ENCODE measurements at places on chromosomes 6 and 20.

GRCh38 chr6:157668009-157668401 lies 155.0 kb upstream of the SNX9 start:
- H3K27me3 ChIP-seq, result peaks cover 5% of the 10 kb centered on the region
- H3K4me3 ChIP-seq, result no peak overlapping the region
- peaks cover 13% of the 10 kb centered on the region for H3K4me1 ChIP-seq
- no peak for DNase-seq
- no peak overlapping the region for H3K27ac ChIP-seq

GRCh38 chr6:139398658-139399057 lies 24.2 kb upstream of the CITED2 start:
- no peaks in the 10 kb centered on the region for H3K27me3 ChIP-seq
- no peak for DNase-seq
- H3K4me3 ChIP-seq, result no peak overlapping the region
- H3K36me3 ChIP-seq, result no peaks in the 10 kb centered on the region

- no peaks in the 10 kb centered on the region for H3K27me3 ChIP-seq
- no peak overlapping the region for H3K4me3 ChIP-seq
- no peak for DNase-seq
- peaks cover 26% of the 10 kb centered on the region for H3K36me3 ChIP-seq
- no peak overlapping the region for H3K27ac ChIP-seq
- H3K4me1 ChIP-seq, result no peaks in the 10 kb centered on the region
Observed at GRCh38 chr6:135291288-135292076, 110.4 kb downstream of the MYB start.

DNA sequence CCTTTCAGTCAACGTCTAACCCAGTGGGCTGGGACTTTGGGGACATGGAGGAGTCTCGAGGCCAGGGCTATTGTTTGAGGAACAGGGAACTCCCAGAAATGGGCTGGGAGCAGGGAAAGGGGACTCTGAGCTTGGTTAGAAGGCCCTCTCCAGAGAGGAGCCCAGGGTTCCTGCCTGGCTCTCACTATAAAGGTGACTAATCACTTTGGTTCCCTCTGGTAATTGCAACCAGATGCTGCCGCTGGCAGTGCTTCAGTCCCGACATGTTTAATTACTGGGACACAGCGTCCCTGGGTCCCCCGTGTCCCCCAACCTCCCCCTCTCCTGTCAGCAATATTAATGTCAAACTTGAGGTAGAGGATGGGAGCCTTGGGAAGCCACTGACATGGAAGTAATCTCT lies 5.0 kb upstream of the GDF5 start:
- H3K27ac ChIP-seq, result no peak overlapping the region
- no peak for DNase-seq
- no peak overlapping the region for H3K4me3 ChIP-seq
- H3K36me3 ChIP-seq, result no peaks in the 10 kb centered on the region
- peaks cover 24% of the 10 kb centered on the region for H3K4me1 ChIP-seq

DNA sequence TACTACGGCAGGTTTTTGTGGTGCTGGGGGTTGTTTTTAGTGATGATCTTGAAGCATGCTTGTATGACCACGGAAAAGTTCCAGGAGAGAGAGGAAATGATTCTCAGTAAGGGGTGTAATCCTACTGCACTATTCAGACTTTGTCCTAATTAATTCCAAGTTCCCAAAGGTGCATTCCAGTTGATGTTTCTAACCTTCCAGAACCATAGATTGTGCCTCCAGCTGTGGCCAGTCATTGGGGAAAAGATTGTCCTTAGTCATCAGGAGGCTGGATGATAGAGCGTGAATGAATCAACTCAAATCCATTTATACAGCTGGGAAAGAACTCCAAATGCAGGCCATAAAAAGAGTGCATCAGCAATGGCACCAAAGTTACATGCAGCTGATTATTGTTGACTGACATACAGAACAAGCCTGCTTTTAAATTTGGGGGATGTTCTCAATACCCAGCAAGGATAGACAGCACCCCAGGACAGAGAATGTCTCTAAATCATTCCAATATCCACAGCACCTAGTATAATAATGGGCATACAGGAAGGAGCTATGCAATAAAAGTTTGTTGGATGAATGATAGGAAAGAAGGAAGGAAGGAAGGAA lies 27.8 kb upstream of the PKHD1 start:
- H3K36me3 ChIP-seq, result peaks cover 4% of the 10 kb centered on the region
- no peak overlapping the region for H3K4me3 ChIP-seq
- no peak overlapping the region for H3K27ac ChIP-seq
- H3K27me3 ChIP-seq, result peaks cover 4% of the 10 kb centered on the region

DNA sequence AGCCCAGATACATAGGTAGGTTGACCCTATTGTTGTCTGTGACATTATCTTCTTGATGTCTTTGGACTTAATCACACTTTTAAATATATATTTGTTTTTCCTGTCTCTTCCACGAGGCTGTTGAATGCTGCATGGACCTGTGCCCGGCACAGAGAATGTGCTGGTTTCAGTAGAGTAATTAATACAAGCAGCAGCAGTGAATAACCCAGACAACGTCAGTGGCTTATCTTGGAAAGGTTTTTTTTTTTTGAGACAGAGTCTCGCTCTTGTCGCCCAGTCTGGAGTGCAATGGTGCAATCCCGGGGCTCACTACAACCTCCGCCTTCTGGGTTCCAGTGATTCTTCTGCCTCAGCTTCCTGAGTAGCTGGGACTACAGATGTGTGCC lies 108.2 kb downstream of the CDH26 start:
- H3K36me3 ChIP-seq, result no peaks in the 10 kb centered on the region
- no peak overlapping the region for H3K4me3 ChIP-seq

GRCh38 chr6:83215131-83216047 lies 22.2 kb downstream of the RWDD2A start:
- no peak for DNase-seq
- H3K27ac ChIP-seq, result no peak overlapping the region
- peaks cover 4% of the 10 kb centered on the region for H3K4me1 ChIP-seq
- no peaks in the 10 kb centered on the region for H3K27me3 ChIP-seq

DNA sequence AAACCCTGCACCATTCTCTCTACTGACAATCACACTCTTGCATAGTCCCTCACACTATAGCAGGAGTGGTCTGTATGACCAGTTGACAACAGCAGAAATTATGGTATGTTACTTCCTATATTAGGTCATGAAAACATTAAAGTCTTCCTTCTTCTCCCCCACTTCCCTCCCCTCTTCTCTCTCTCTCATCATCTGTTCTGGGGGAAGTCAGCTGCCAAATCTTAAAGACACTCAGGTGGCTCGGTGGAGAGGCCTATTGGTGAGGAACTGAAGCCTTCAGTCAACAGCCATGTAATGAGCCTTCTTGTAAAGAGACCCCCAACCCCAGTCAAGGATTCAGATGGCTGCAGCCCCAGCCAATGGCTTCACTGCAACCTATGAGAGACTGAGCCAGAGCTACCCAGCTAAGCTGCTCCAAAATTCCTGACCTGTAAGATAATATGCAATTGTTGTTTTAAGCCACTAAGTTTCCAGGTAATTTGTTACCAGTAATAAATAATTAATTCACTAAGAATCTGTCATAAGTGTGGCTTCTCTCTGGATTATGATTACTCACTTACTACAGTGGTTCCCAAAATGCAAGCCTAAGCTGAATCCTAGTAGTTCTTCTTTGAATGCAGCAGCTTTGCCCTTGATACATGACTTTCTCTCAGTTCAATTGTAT lies 11.2 kb upstream of the TSBP1 start:
- H3K36me3 ChIP-seq, result no peaks in the 10 kb centered on the region
- H3K27me3 ChIP-seq, result peaks cover 8% of the 10 kb centered on the region
- DNase-seq, result no peak
- no peaks in the 10 kb centered on the region for H3K4me1 ChIP-seq

- H3K36me3 ChIP-seq, result no peaks in the 10 kb centered on the region
- no peak overlapping the region for H3K4me3 ChIP-seq
Observed at GRCh38 chr20:43388268-43389002, 69.3 kb upstream of the SRSF6 start.

- H3K27me3 ChIP-seq, result peaks cover 6% of the 10 kb centered on the region
- DNase-seq, result no peak
- H3K4me1 ChIP-seq, result peaks cover 12% of the 10 kb centered on the region
Observed at GRCh38 chr20:4836935-4837334, 115.2 kb downstream of the PRND start.

GRCh38 chr20:63536997-63537524 lies at the start of gene PTK6:
Gene PTK6, minus strand, starts transcription at chr20:63537376. Its CDS starts 62 bp downstream, at chr20:63537314.
- peak within 1 kb of the TSS; percentile 61 for H3K27ac ChIP-seq
- peak within 1 kb of the TSS; percentile 41 for H3K4me3 ChIP-seq
- no peaks in the 10 kb centered on the region for H3K27me3 ChIP-seq
- H3K36me3 ChIP-seq, result no peaks in the 10 kb centered on the region

DNA sequence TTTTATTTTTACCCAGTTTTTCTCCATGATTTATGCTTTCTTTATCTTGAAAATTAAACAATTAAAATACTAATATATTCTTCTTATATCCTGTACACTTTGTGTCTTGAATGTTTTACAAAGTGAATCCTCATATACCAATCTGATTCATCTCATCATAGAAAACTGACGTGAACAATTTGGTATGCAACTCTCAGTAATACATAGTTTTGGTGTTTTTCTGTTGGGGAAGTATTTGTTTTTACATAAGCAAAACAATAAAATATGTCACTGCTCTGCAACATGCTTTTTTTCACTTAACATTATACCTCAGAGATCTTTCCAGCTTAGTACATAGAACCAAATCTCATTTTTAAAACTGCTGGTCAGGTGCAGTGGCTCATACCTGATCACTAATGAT lies 14.7 kb downstream of the DNAAF9 start:
- H3K27me3 ChIP-seq, result no peaks in the 10 kb centered on the region
- DNase-seq, result no peak
- peaks cover 9% of the 10 kb centered on the region for H3K36me3 ChIP-seq

DNA sequence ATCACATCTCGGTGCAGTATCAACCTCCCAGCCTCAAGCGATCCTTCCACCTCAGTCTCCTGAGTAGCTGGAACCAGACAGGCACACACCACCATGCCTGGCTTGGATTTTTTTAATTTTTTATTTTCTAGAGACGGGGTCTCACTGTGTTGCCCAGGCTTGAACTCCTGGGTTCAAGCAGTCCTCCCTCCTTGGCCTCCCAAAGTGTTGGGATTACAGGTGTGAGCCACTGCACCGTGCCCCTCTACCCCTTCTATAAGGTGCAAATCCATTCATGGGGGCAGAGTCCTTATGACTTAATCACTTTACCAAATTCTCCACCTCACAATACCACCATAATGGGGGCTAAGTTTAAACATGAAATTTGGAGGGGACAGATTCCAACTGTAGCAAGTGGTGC lies 37.7 kb downstream of the TMEM181 start:
- peaks cover 19% of the 10 kb centered on the region for H3K36me3 ChIP-seq
- no peak for DNase-seq
- H3K4me1 ChIP-seq, result no peaks in the 10 kb centered on the region
- no peaks in the 10 kb centered on the region for H3K27me3 ChIP-seq

DNA sequence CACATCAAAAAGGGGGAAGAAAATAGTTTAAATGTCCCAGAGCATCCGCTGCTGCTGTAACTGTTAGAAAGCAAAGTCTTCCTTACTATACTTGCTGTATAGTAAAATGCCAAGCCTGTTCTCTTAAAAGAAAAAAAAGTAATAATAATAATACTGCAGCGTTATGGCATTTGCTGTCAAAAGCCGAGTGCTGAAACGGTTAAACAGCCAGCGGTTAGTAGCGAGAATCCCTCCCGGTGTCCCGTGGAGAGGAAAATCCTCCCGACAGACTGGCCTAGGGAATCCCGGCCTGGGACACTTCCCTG lies 19.5 kb upstream of the NFATC2 start:
- H3K4me1 ChIP-seq, result peaks cover 29% of the 10 kb centered on the region
- no peak for DNase-seq
- no peak overlapping the region for H3K27ac ChIP-seq
- peaks cover 63% of the 10 kb centered on the region for H3K27me3 ChIP-seq

DNA sequence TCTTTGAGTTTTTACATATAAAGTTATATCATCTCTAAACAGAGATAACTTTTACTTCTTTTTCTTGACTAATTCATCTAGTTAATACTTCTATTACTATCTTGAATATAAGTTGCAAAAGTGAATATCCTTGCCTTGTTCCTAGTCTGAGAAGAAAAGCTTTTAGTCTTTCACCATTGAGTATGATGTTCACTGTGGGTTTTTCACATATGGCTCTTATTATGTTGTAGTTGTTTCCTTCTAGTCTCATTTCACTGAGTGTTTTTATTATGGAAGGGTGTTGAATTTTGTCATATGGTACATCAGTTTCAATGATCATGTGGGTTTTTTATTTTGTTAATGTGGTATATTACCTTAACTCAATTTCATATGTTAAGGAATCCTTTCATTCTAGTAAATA lies 488.3 kb downstream of the COL12A1 start:
- no peak overlapping the region for H3K27ac ChIP-seq
- H3K27me3 ChIP-seq, result no peaks in the 10 kb centered on the region
- no peaks in the 10 kb centered on the region for H3K36me3 ChIP-seq
- DNase-seq, result no peak
- no peak overlapping the region for H3K4me3 ChIP-seq

- peak overlapping the region; percentile 78 for H3K27ac ChIP-seq
- H3K4me1 ChIP-seq, result peaks cover 24% of the 10 kb centered on the region
- peak overlapping the region; percentile 14 for H3K4me3 ChIP-seq
- no peaks in the 10 kb centered on the region for H3K36me3 ChIP-seq
Observed at GRCh38 chr6:52416629-52417151, 3.5 kb upstream of the EFHC1 start.

DNA sequence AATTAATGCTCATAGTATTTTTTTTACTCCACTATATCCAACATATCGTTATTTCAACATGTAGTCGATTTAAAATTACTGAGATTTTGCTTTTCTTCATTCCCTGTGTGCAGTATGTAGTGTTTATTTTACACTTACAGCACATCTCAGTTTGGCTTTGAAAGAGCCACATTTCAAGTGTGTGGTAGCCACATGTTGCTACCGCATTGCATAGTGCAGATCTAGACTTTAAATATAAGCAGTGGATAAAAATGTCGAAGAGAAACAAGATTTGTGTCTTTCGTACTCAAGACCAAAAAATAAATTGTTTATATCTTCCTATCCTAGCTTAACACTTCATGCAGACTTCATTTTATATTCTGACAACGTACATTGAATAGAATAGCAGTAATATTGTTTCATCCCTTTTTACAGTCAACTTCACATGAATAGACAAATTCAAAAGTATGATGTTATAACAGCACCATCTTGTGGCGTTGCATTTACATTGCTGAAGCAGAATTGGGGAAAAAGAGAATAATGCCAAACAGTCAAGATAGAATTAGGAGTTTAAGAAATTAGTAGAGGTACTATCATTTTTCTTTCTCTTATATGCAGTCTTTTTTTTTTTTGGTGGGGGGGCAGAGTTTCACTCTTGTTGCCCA lies 29.9 kb downstream of the FBXO5 start:
- no peak for DNase-seq
- no peaks in the 10 kb centered on the region for H3K36me3 ChIP-seq
- peaks cover 4% of the 10 kb centered on the region for H3K27me3 ChIP-seq
- no peak overlapping the region for H3K4me3 ChIP-seq

GRCh38 chr6:18509871-18510643 lies 122.9 kb downstream of the RNF144B start:
- no peak for DNase-seq
- no peaks in the 10 kb centered on the region for H3K4me1 ChIP-seq
- no peak overlapping the region for H3K27ac ChIP-seq
- H3K36me3 ChIP-seq, result no peaks in the 10 kb centered on the region
- no peaks in the 10 kb centered on the region for H3K27me3 ChIP-seq
- H3K4me3 ChIP-seq, result no peak overlapping the region

GRCh38 chr20:43583982-43584432 lies 6.7 kb upstream of the IFT52 start:
- H3K27ac ChIP-seq, result peak overlapping the region; percentile 34
- no peak for DNase-seq
- H3K4me1 ChIP-seq, result peaks cover 4% of the 10 kb centered on the region
- no peak overlapping the region for H3K4me3 ChIP-seq
- H3K27me3 ChIP-seq, result no peaks in the 10 kb centered on the region

- H3K4me3 ChIP-seq, result no peak overlapping the region
- no peak overlapping the region for H3K27ac ChIP-seq
- no peak for DNase-seq
- peaks cover 6% of the 10 kb centered on the region for H3K27me3 ChIP-seq
Observed at GRCh38 chr6:16190214-16190613, 48.2 kb upstream of the GMPR start.

Measured in type B pancreatic cell (in vitro differentiated cells).